ENCODE measurements at places on chromosomes 3 and 15.

DNA sequence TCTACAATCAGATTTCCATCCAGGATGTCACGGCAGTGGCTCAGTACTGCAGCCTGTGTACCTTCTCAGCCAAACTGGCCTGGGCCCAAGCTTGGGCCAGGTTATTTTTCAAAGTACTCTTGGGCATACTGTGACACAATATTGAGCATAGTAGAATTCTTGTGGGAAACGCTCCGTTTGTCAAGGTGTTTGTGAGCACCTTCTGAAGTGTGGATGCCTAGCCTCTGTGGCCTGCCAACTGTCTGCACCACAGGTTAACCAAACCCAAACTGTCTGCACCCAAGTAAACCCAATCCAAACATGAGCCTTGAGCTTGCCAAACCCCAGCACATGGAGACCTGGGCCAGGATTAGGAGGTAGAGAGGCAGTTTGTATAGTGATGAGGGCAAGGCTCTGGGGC lies 25.4 kb downstream of the CTDSPL start:
- no peak for DNase-seq

DNA sequence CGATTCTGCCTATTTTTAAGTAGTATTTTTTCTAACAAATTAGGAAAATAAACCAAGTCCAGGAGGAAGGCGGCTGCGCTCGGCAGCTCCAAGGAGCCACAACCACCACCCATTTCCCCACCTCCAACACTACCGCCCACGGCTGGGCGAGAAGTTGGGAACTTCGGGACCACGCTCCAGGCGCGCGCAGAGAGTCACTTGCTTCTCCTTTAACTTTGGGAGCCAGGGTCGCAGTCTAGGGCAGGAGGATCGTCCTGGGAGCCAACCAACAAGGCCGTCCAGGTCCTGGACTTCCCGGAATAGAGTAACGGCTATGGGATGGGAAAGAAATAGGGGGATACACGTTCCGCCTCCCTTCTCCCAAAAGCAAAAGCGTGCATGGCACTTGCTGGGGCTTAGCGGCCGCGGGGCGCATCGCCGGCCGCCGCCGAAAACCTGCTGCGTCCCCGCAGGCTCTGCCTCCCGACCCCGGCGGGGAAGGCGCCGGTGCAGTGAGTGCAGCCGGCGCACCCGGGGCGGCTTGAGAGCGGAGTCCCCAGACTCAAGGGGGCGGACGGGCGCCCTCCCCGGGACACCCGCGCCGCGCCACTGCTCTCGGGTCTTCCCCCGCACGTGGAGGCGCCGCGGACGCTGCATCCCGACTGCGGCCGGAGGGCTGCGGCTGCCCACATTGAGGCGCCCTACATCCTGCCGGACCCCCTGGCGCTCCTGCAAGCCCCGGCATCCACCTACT lies 699 bp downstream of the MEGF11 start:
- DNase-seq = peak; percentile 75

DNA sequence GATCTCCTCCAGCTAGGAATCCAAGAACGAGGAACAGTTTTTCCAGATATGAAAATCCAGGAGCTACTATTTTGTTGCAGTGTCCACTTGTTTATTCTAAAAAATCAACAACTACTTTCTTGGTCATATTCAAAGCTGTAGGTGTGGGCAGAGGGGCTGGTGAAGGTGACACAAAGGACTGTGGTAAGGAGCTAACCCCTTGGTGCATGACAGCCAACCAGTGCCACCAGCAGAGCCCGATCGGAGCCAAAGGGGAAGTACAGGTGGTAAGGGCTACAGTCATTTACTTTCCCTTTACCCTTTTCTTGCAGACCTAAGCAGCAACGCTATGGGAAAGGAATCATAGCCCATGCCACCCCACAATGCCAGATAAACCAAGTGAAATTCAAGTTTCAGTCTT lies 30.7 kb downstream of the PLA1A start:
- DNase-seq = no peak

DNA sequence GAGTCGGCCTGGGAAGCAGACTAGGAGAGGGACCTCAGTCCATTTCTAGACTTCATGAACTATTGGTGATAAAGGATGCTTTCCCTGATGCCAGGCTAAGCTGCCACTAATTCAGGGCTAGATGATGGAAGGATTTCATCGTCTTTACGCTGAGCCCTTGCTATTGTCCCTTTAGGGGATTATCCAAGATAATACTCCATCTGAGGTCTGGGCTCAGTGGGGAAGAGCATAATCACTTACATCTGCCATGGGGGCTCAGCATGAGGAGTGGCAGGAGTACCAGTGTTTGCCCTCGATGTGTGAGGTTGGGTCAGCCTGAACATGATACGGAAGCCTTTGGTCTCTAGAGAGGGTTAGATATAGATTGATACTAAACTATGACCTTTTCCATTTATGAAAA lies 47.3 kb downstream of the PTPRG start:
- no peak for DNase-seq

DNA sequence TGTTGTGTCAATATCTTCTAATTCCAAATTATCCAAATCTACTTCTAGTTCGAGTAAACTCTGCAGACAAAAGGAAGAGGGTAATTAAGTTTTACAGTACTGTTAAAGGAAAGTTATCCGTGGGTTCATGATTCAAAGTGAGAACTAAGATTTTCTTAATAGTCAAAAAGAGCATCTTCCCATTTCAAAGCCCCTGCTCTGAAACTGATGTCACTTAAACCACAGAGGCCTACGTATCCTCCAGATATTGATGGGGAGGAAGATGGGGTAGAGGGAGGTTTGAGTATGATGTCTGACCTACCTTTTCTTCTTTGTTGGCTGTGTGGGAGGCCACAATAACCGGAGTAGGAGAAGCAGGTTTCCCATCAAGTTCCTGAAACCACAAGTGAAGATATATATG lies 14.1 kb downstream of the MRPS22 start:
- DNase-seq = no peak

DNA sequence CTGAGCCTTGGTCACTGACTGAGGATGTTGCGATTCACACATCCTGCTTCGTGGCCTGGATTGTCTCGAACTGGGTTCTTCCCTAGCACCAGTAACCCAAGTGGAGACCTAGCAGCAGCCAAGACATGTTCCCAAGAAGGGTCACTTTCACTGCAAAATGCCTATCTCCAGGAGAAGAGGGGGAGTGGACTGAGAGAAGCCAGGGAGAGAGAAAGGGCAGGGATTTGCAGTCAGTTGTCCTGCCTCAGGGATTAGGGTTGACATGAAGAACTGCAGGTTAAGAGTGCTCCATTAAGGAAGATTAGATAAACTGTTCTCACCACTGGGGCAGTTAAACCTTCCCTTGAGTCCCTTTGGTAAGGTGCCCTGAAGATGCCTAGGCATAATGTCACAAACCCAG lies 5.7 kb upstream of the CD276 start:
- no peak for DNase-seq

GRCh38 chr15:46879032-46879770 lies 838.1 kb upstream of the SEMA6D start:
- DNase-seq = no peak

DNA sequence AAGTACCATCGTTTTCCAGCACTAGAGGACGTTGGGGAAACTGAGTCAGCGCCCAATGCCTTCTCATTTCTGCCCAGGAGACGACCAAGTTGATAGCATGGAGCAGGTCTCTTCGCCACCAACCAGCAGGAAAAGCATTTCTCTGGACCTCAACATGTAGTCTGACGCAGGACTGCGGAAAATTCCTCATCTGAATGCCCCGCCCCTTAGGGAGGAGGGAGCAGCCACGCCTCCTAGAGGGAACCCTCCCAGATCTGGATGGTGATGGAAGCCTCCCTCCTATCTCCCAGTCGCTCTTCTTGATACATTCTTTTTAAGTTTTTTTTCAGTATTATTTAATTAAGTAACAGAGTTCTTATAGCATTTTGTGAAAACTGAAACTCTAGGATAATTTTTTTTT lies 17.4 kb upstream of the MINDY4B start:
- DNase-seq = peak; percentile 74

DNA sequence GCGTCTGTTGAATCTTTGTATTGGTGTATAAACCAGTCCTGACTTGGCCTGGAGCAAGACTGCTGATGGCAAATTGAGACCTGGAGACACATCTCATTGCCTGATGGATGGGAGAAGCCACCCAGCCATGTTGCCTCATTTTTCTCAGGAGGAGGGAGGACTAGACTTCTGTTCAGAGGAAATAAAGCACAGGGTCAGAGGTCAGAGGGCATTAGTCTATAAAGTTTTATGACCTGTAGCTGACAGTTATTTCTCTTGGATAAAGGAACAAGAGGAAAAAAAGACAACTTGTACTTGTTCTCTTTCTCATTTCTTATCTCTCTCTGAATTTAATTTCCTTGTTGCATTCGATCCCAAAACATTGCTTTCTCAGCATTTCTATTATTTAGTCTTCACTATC lies 775.9 kb downstream of the SQOR start:
- no peak for DNase-seq

- no peak for DNase-seq
Measured at GRCh38 chr15:63231206-63231605, 41.8 kb downstream of the RAB8B start.

GRCh38 chr3:179184826-179185225 lies 36.7 kb downstream of the PIK3CA start:
- no peak for DNase-seq

DNA sequence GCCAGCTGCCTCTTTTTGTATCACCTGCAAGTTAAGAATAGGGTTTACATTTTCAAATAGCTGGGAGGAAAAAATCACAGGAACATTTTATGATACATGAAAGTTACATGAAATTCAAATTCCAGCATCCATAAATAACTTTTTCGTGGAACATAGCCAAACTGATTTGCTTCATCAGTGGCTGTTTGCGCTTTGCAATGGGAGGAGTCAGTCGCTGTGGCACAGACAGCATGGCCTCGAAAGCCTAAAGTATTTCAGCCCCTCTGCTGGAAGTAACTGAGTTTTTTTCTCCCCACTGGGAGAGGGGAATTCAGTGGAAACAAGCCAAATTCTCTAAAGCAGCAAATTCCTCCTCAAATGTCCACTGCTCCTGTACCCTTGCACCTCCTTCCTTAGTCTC lies 271.9 kb downstream of the SUCLG2 start:
- DNase-seq = no peak

DNA sequence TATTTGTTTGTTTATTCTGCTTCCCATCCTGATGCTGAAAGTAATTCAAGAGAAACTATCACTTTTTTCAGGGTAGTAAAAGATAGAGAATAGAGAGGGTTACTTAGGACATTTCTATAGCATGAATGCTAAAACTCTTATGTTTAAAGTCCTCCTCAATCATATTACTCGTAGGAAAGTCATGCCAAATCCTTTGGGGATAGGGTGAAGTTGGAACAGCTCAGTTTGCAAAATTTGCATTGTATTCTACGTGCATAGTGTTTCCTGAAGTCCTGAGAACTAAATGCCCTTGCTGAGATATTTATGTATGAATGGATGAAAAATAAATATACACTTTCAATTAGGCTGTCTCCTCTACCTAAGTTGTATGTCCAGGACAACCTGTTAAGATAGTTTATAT lies 14.6 kb downstream of the PLSCR5 start:
- no peak for DNase-seq

DNA sequence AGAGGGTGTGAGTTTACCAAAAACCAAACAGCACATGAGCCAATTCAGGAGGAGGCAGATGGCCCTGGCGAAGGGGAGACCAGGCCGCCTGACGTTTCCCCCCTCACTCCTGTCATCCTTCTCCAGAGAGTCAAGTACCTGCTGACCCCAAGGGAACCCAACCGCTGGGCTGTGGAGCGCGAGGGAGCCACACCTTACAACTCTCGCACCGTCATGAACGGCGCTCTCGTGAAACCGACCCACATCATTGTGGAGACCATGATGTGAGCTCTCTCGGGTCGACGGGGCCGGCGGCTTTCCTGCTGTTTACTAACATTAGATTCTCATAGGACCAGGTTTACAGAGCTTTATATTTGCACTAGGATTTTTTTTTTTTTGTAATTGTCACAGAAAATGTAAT lies 55.4 kb downstream of the GRIP2 start:
- DNase-seq = no peak

DNA sequence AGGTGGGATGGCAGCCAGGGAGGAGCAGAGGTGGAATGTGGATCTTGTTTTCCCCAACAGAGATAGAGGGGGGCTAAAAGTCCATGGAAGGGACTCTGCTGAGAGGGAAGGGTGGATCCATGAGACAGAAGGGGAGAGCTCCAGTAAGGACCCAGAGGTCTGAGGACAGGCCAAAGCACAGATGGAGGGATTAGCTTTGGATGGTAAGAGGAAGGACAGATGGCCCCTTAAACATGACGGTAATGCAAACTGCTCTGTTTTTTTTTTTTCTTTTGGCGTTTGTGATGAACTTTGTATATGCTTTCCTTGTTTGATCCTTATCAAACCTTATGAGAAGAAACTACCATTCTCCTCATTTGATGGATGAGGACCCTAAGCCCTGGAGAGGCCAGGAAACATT lies 96.2 kb downstream of the IGF1R start:
- DNase-seq = no peak

DNA sequence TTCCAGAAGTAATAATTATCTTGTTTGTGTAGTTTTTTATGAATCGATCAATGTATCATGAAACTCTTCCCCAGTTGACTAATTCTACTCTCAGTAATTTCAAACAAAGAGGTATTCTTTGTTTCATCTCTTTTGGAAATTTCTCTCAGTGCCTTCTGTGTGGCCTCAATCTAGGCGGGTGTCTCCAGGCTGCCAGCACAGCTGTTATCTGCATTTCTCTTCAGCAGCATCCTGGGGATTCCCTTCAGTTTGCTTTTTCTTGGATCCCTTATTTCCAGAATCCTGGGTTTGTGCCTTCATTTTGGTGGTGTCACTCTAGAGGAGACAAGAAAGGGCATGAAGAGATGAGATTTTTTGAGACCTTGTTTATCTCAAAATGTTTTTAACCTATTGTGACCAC lies 22.7 kb downstream of the NIPA2 start:
- DNase-seq = no peak

- no peak for DNase-seq
Measured at GRCh38 chr3:63949005-63949404, 36.8 kb upstream of the SCAANT1 start.

DNA sequence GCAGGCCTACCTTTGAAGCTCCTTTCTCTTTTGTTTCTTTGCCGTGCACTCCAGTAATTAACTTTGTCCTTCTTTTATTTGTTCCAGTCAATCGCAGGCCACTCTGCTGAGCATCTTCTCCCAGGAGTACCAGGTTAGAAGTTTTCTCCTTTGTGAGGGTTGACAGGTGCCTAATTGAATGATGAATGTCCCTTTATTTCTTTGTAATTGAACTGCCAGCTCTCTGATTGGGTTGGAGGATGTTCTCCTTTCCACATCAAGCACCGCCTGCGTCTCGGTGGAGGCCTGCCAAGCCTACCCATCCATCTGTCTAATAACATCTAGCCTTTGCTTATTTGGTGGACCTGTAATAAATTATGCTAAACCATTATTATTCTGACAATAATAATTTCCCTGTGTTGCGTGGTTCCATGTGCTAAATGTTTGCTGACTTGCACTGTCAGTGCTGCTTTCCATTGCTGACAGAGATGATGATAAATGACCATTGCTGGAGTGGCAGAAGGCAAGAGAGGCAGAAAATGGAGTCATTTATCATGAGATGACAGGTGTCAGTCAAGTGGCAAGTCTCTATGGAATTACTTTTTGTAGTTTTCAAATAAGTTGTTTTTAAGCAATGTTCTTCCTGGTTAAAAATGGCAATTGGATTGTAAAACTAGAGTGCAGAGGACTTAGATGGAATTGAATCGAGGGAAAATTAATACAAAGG lies 64.9 kb downstream of the CDIN1 start:
- DNase-seq = no peak

GRCh38 chr3:71423151-71423906 lies 160.2 kb downstream of the FOXP1 start:
- DNase-seq = no peak
